ENCODE measurements at places on chromosomes 3 and 15.

GRCh38 chr15:37793851-37794250 is 140.6 kb upstream of the TMCO5A start:
- peak; percentile 23 for DNase-seq

DNA sequence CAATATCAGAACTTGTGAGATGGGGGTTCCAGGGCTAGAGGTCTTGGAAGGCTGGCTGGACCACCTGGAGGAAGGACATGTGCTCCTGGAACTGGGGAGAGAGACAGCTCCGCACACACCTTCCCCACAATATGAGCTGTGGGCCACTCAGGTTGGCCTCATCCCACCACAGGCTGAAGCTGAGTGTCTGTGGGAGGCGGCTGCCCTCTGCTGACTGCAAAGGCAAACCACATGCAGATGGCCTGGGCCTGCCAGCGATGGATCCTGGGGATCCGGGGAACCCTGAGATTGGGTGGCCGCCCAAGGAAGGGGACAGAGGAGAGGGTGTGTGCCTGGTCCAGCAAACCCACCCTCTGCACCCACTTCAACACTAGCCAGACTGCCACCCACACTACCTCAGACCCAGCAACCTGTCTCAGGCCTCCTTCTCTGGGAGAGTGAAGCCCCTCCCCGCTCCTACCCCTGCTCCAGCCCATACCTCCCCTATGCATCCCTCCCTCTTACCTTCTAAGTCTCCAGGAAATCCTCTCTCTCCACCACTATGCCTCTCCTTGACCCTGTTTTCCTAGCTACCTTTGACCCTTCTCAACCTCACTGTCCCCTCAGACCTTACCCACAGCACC is 44.8 kb downstream of the CYP11A1 start:
- DNase-seq: peak; percentile 90

- DNase-seq: no peak
These were observed 452 bp downstream of the BBX start for GRCh38 chr3:107523289-107523538.

- DNase-seq: no peak
These were observed 9.2 kb upstream of the TRAK1 start for GRCh38 chr3:42081838-42082473.

DNA sequence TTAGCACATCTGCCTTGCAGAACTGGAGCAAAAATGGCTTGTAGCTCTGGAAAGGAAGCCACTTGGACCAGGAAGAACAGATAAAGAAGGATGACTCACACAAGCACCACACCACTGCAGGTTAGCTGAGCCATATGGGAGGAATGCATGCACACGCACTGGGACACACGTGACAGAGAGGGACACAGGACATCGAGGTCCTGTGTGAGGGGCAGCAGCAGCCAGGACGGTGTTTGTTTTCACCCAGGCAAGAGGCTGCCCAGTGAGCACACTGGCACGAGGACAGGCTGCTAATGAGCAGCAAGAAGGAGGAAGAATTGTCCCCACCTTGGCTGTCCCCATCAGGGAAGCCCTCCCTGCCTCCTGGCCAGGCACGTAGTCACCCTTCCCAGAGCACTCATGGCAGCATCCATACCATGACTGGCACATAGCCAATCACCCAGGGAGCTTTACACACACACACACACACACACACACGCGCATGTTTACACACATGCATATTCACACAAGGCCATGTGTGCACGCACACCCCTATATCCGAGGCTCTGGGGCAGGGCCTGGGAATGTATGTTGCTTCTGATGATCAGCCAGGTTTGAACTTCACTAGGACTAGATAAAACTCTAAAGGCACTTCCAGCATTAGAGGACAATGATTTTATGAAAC is 24.0 kb upstream of the SPTBN5 start:
- DNase-seq: no peak

- no peak for DNase-seq
These were observed 18.1 kb downstream of the HEMK1 start for GRCh38 chr3:50587373-50587772.

- DNase-seq: no peak
These were observed 32.5 kb downstream of the PHC3 start for GRCh38 chr3:170149016-170149415.

GRCh38 chr3:118782755-118783202 is 251.9 kb downstream of the IGSF11 start:
- no peak for DNase-seq

- no peak for DNase-seq
These were observed 61.2 kb upstream of the MCF2L2 start for GRCh38 chr3:183489455-183490210.

- DNase-seq: no peak
These were observed 38.8 kb downstream of the NGLY1 start for GRCh38 chr3:25744470-25744869.

GRCh38 chr3:117355566-117355965 is 646.0 kb downstream of the TUSC7 start:
- peak; percentile 33 for DNase-seq

GRCh38 chr3:72694398-72694797 is 153.8 kb downstream of the SHQ1 start:
- DNase-seq: no peak

- DNase-seq: no peak
These were observed 12.2 kb downstream of the NCEH1 start for GRCh38 chr3:172698631-172699030.

GRCh38 chr15:86394866-86395265 is 315.2 kb downstream of the AGBL1 start:
- no peak for DNase-seq

DNA sequence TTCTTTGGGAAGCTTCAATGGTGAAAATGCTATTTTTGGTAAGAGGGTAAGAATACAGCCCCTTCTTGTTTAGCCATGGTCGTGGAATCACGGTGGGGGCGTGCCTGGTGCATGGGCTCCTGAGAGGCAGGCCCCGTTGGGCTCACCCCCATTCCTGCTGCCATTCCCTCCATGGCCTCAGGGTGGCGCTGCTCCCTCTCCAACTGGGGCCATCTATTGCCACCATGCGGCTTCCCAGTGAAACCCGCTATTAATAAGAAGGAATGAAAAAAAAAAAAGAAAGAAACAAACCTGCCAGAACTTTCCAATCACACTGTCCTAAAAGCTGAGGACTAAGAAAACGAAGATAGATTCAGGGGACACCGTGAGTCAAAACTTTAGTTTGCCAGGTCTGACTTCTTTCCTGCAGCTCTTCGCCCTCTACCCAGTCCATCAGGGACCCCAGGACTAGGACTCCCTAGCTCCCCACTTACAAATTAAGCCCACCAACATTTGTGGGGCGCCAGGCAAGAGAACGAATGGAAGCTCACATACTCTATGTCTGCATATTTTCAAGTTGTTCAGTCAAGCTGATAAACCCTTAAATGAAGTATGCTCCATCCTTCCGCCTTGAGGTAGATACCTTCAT is 30.6 kb upstream of the ABHD2 start:
- peak; percentile 85 for DNase-seq

GRCh38 chr3:39388741-39389248 is 5.6 kb downstream of the SLC25A38 start:
- no peak for DNase-seq

DNA sequence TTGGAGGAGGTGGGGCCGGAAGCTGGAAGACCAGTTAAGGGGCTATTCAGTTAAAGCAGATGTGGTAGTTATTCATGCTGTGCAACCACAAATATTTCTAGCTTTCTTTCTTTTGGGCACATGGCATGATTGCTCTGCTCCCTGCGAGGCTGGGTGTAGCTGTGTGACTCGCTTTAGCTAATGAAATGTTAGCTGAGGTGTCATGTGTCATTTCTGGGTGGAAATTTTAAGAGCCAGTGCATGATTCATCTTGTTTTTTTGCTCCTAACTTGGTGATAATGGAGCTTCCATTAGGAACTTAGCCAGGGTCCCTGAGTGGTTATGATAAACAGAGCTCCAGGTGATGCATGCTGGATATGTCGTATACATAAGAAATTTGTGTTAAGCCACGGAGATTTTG is 300.6 kb downstream of the SATB1 start:
- no peak for DNase-seq

- DNase-seq: no peak
These were observed 866.3 kb upstream of the GBE1 start for GRCh38 chr3:82627733-82628132.

- no peak for DNase-seq
These were observed 44.8 kb downstream of the SLC25A26 start for GRCh38 chr3:66265649-66266048.

- DNase-seq: no peak
These were observed 55.7 kb upstream of the TMEM115 start for GRCh38 chr3:50415061-50415460.

- no peak for DNase-seq
These were observed 18.2 kb upstream of the KIF23 start for GRCh38 chr15:69395991-69396390.

GRCh38 chr3:9298236-9298635 is 48.8 kb upstream of the SRGAP3 start:
- DNase-seq: no peak

GRCh38 chr3:191901741-191902140 is 440.8 kb downstream of the PYDC2 start:
- no peak for DNase-seq

DNA sequence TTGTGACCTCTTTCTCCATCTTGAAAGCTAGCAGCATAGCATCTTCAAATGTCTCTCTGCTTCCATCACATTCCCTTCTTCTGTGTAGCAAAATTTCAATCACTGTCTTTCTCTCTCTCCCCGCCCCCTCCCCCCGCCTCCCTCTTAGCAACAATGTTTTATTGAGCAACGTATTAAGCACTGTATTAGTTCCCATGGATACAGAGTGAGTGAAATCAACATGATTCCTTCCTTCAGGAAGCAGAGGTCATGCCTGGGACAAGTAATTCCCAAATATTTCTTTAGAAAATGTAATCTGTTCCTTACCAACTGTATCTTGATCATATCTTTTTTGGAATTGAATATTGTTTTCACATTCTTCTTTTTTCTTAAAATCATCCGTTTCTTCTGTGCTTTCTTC is 373.7 kb upstream of the NECTIN3 start:
- no peak for DNase-seq

GRCh38 chr3:112405845-112406244 is 72.9 kb downstream of the CD200 start:
- no peak for DNase-seq

DNA sequence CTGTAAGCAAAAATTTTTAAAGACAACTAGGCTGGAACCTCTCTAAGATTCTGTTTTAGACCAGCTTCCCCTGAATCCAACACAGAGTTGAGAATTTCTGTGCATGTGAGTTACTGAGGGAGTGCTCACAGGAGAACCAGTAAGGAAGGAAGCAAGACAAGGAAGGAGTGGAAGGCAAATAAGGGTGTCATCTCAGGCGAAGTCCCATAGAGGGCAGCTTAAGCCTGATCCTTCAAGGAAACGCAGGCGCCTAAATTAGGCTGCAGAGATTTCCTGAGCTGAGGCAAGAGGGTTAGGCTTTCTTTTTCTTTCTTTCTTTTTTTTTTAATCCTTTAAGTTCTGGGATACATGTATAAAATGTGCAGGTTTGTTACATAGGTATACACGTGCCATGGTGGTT is 36.2 kb upstream of the COL6A6 start:
- DNase-seq: peak; percentile 35

- DNase-seq: no peak
These were observed 113.4 kb downstream of the FBLN2 start for GRCh38 chr3:13662238-13662847.

DNA sequence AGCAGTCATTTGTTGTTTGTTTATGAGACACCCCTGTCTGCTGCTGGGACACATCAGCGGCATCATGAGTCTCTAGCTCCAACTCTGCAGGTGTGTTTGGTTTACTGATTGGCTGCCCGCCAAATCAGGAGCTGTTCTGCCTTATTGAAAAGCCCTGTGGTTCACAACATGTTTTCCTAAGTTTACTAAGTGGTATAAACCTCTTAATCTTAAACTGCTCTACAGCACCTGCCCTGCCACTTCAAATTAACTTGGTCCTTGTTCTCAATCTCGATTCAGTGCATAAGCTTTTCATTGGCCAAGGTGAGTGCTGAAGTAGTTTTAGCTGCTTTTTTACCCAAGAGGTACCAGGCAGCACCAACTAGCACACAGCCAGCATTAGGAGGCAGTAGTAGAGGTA is 77.8 kb upstream of the WDR72 start:
- no peak for DNase-seq

- no peak for DNase-seq
These were observed 1.2 kb upstream of the EDEM1 start for GRCh38 chr3:5186089-5186857.

DNA sequence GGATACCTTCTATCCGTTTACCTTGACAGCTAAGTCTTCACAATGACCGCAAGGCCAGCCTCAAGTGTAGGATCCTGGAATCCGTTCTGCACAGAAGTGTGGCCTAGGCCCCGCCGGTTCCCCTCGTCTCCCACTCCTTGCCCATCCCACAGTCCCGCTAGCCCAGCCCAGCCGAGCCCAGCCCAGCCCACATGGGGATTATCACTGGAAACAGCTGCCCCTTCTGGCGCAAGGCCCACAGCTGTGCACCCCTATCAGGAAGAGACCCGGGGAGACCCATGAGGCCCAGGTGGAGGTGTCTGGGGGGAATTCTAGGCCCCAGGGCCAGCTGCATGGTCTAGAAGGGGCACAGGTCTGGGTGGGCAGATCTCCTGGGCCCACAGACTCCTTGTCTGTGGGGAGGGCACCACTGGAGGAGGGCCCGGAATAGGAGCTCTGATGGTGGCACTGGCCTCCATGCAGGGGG is 27.9 kb upstream of the KLF13 start:
- DNase-seq: no peak

- no peak for DNase-seq
These were observed 119.1 kb downstream of the B3GALNT1 start for GRCh38 chr3:160986069-160986468.

GRCh38 chr3:69240651-69241568 is 118.5 kb upstream of the LMOD3 start:
- no peak for DNase-seq

DNA sequence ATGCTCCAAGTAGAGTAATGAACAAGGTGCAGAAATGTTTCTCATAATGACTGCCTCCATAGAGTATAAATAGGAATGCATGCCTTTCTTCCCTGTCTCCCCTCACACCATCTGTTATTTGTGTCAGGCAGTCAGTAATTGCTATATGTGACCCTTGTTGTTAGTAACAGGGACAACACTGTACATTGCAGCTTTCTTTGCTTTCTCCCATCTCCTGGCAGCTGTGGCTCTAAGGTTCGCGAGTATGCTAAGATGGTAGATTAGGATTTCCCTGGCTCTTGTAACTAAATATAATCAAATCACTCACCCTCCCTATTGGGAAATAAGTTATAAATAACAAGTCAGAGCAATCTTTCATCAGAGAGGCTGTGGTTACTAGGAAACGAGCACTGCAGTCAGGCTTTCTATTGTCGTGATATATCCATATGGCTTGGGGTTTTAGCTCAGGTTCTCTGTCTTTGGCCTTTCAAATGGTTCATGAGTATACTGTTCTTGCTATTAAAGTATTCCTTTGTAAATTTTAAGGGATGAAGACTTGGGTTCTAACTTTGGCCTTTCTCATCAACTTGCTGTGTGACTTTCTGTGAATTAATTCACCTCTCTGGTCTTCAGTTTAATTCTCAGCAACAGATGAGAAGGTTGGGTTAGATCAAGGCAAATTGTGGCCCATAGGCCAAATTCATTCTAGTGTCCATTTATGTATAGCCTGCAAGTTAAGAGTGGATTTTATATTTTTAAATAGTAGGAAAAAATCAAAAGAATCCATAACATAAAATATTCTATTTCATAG is 8.1 kb upstream of the MINDY4B start:
- DNase-seq: no peak

GRCh38 chr3:21738283-21738682 is 12.7 kb downstream of the ZNF385D start:
- DNase-seq: no peak

- DNase-seq: no peak
These were observed 8.5 kb downstream of the PLCH1 start for GRCh38 chr3:155736381-155736780.

- DNase-seq: no peak
These were observed 34.1 kb downstream of the TPM1 start for GRCh38 chr15:63076714-63077046.

Measured in retina (tissue), 1 donor.